ENCODE measurements at places on chromosomes 11 and 22.

DNA sequence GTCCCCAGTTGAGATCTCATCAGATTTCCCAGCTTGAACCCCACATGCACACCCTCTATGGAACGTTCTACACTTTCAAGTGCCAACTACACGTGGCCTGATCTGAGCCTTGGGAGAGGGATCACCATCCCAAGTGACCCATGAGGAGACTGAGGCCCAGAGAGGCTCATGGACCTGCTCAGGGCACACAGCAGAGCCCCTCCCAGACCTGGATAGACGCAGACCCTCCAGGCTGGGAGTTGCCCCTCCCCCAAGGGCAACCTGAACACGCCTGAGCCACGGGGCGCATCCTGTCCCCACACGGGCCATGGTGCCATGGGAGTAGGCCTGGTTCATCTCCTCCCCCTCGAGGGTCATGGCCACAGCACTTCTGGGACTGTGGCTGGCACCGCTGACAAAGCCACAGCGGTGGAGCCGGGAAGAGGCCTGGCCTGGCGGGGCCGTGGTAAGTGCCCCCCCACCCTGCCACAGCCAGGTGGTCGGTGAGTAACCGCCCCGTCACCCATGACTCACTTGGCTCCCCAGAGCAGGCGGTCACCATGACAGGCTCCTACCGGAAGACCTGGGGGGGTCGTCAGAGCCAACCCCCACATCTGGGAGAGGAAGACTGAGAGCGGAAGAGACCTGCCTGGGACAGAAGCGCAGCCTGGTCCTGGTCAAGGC, 8.1 kb downstream of the WNT7B start:
- no peak for DNase-seq

DNA sequence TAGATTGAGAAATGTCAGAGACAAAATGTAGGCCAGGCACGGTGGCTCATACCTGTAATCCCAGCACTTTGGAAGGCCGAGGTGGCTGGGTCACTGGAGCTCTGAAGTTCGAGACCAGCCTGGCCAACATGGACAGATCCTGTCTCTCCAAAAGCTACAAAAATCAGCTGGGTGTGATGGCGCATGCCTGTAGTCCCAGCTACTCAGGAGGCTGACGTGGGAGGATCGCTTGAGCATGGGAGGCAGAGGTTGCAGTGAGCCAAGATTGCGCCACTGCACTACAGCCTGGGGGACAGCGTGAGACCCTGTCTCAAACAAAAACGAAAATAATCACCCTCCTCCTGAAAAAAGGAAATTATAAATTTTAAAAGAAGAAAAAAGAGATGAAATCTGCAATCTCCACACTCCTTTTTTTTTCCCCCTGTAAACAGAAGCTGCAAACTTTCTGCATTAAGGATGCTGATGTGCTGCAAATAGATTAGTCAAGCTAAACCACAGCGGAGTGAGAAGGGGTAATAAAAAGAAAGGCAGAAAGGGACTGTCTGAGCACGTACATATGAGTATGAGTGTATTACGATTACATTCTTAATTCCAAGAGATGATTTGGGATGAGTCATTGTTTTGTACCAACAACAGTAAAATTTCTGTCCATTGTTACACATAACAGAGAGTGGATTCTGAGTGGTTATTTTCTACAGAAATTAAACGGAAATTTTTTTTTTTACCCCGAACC, 87.3 kb downstream of the SIK3 start:
- no peak for DNase-seq

DNA sequence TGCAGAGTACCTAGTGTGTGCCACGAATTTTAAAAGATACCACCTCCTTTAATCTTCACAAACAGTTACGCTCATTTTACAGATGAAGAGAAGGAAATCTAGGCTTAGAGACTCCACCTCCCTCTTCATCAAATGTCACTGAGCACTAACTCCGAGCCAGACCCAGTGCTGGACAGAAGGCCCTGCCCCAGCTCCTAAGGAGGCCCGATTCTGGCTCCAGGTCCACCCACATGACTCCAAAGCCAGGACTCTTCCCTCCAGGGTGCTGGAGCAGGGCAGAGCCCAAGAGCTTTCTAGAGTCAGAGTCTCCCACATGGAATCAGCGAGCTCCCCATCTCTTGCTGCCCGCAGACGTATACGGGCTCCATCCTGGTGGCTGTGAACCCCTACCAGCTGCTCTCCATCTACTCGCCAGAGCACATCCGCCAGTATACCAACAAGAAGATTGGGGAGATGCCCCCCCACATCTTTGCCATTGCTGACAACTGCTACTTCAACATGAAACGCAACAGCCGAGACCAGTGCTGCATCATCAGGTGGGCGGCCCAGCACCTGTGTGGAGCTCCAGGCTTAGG, 27.6 kb downstream of the MYO7A start:
- no peak for DNase-seq

DNA sequence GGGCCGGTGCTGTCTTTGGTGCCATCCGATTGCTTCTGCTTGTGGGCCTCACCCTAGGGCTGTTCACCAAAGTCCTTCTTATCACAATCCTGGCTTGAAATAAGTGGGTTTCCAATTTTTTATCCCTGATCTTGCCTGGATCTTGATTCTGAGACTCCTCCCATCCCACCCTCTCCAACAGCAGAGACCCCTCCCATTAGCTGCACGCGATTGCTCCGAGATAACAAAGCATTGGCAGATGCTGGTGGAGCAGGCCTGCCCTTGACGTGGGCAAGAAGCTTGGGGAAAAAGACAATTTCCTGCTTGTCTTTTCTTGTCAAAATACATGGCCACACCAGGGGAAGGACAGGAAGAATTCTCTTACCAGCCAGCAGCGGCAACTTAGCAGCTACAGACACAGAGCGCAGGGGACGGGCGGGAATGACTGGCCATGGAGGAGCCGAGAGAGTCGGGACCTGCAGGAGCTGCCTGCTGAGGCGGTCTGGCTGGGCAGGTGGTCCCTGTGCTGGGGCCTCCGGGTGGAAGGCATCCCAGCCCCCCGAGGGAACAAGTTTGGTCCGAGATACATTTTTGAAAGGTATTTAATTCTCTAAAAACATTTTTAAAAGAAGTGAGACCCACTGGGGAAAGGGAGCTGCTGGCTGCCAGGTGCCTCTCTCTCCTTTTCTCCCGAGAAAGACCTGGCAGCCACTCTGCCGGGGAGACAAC, 9.7 kb upstream of the BID start:
- no peak for DNase-seq

DNA sequence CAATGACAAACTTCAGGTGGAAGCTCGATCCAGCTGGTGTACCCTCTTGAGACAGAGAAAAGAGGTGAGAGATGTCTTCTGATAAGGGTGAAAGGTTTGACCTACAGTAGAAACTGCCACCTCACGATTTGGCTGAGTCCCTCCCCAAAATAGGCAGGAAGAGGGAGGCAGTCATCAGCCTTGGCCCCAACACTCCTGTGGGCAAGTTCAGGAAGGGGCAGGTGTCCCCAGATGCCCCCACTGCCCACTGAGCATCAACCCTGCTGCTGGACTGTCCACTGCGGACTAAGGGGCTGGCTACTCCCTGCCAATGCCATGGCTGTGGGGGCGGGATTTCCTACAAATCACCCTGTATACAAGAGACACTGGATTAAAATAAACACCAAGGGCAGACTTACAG, 441.4 kb downstream of the BUD13 start:
- no peak for DNase-seq

DNA sequence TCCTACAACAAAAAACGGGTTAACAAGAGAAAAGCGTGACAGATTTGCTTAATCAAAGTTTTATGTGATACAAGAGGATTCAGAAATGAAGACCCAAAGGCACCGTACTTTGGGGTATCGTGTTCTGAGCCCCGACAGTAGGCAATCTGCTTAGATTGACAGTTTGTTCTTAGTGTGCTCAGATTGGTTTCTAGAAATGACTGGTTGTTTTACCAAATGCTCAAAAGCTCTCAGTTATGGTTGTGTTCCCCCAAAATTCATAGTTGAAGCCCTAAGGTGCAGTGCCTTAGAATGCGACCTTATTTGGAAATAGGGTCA, 102.7 kb downstream of the RASSF10 start:
- DNase-seq: no peak

DNA sequence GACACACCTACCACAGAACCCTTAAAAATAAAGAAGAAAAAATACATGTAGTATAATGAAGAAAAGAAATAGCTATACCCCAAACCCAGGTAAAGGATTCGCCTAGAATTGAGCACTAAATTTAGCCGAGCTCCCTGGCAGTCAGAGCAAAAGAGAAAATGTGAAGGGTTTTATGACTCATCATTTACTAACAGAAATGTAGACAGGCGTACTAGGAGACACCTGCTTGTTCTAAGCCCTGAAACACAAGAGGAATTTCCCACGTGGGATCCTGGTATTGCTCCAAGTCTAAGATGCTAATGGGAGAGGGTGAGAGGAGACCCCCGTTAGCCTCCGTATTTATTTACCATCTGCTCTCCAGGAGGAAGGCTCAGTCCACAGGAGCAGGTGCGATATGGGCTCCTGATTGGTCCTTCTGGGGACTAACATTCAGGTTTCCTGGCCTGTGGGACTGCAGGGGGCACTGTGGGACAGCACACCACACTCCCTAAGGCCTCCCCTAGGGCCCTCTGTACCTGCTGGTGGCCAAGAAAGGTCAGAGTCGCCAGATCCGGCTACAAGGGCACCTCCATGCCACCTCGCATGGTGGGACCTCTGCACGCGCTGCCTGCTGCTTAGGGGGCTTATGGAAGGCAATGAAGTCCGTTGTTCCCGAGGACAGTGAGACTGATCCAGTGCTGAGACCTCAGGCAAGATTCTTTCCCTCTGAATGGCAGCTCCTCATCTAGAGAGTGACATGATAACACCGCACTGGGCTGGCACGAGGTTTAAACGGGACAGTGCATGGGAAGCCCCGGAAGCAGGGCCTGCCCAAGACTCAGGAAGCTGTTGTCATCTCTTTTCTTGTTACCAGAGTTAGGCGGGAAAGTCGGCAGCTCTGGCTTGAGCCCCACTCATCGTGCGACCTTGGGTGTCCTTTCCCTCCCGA, 25.8 kb downstream of the KCNC1 start:
- no peak for DNase-seq

GRCh38 chr22:36081023-36081431, 52.4 kb upstream of the RBFOX2 start:
- no peak for DNase-seq

GRCh38 chr11:36594316-36594989, at the start of gene IFTAP:
TSS of gene IFTAP (plus strand) at chr11:36594502. CDS start at chr11:36610104, 15,602 bp downstream.
- DNase-seq: peak; percentile 8

- DNase-seq: no peak
These were observed 65.2 kb downstream of the MTNR1B start for GRCh38 chr11:93034723-93035039.

GRCh38 chr11:44621140-44621681, 55.7 kb downstream of the CD82 start:
- DNase-seq: peak; percentile 31
